ENCODE measurements at places on chromosomes 6 and 20.

DNA sequence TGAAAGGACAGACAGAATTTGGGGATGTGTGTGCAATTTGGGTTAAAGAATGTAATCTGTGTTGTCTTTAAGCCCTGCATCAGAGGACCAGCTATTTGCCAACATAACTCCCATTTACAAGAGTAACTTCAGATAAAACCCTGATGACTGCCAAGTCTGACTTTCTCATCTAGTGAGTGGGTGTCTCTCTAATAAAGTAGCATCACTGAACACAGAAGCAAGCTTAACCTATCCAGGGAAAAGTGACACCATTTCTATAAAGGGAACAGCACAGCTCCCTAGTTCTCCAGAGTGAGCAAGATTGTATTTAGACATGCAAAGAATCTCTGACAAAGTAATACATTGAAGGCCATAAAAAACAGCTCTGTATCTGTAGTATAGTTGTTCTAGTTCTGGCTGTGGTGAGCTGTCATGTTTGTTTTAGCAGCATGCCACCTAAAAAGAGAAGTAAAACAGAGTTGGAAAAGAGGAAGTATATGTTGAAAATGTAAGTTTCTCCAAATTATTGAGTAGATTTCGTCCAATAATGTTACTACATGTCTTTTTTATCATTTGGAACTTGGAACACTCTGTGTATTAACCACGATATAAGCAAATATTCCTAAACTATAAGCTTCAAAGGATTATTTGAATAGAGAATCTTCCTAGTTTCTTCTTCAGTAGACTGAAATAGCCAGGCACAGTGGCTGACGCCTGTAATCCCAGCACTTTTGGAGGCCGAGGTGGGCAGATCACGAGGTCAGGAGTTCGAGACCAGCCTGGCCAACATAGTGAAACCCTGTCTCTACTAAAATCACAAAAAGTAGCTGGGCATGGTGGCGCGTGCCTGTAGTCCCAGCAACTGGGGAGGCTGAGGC is 8.8 kb upstream of the PIM1 start:
- no peak for DNase-seq

DNA sequence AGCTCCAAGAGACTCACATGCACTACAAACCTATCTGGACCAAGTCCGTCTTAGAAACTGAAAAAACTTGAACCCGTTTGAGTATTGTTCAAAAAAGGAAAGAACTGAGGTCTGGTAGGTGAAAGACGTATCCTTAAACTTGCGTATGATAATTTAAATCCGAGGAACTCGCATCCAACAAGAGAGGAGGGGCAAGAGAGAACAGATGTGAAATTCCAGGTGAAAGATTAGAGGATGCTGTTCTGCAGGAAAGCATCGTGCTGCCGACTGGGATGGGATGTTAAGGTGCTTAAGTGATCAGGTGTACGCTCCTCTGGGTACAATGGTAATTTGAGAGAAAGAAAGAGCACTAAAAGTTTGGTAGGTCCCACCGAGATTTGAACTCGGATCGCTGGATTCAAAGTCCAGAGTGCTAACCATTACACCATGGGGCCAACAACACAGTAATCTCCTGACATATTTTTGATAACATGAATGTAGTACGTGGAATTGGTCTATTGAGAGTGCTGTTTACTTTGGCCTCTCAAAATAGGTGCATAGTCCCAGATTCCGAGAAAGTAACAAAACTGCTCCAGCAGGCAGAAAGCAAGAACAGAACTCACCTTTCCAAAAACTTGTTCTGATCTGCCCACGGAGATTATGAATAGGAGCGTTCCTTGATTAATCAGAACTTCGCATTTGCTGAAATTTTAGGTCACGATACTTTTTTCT is 53.5 kb upstream of the BTN3A2 start:
- DNase-seq: peak; percentile 79

DNA sequence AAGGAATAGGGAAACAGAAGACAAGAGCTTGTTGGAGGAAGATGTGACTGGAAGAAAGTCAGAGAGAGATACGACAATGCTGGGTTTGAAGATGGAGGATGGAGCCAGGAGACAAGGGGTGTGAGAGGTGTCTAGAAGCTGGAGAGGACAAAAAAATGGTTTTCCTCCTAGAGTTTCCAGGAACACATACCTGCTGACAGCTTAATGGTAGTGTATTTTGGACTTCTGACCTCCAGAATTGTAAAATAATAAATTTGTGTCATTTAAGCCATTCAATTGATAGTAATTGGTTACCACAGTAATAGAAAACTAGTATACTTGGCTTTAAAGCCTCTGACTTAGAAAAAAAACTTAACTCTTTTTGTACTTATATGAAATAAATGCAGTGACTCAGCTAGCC is 3.6 kb downstream of the AIG1 start:
- no peak for DNase-seq

GRCh38 chr6:72822023-72822422 is 200.2 kb downstream of the KCNQ5 start:
- no peak for DNase-seq

GRCh38 chr6:5361396-5361795 is 100.1 kb downstream of the FARS2 start:
- DNase-seq: no peak

DNA sequence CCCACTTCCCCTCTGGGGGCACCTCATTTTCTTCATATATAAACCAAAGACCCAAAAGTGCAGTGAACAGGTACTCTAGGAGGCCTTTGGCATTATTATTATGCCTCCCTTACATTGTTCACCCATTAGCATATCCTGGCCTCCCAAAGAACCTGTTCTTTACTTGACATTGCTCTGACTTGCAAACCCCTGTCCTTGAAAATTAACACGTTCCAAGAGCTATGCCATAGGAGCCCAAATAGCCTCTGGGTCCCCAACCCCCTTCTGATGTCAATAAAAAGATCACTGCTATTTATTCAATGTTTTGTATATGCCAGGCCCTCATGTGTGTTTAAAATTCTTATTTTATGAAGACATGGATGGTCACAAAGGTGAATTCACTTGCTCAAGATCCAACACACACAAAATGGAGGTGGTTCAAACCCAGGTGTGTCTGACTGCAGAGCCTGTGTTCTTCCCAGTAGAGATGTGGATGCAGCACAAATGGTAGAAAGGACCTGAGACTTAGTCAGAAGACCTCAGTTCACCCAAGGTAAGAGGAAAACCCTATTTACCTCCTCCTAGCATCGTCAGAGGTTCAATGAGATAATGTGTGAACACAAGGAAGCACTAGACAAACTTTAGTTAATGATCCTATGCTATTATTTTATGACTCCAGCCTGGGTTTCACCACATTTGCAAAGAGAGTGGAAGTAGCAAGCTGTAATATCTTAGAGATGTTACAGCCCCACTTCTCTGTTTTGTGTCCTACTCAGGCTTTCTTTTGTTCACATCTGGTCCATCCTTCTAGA is 36.6 kb downstream of the BCL2L1 start:
- no peak for DNase-seq

GRCh38 chr6:116218172-116218633 is 35.7 kb downstream of the TSPYL4 start:
- DNase-seq: peak; percentile 8

- DNase-seq: no peak
These were observed 61.5 kb downstream of the REPS1 start for GRCh38 chr6:138926579-138926978.

DNA sequence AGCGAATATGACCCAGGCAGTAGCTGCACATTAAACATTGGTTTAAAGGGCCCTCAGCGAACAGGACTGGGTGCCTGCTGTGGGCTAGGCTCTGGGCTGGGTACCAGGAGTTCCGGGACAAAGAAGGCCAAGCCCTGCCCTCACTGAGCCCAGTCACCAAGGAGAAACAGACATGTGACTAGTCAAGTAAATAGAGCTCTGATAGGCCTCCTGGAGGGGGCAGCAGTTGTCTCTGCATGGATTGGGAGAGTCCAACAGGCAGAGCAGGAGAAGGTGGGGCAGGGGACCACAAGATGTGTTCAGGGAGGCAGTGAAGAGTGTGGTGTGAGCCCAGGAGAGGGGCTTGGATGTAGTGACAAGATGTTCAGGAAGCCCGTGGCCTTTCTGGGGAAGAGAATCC is 3.1 kb downstream of the HM13 start:
- DNase-seq: no peak

DNA sequence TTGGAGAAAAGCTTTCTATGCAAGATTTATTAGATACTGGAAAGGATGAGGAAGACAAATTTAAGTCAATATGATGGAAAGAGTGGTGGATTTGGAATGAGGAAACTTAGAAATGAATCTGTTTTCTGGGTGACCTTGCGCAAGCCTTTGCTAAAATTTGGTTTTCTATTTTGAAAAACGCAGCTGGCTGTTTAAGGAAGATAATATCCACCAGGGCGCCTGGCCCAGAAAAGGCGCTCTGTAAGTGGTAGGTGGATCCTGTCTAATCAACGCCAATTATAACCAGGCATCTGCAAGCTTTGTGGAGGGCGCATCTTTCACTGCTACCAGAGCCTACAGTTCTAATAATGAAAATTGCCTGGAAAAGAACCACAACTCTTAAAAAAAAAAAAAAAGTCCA is 398 bp upstream of the SPATS1 start:
- DNase-seq: no peak
